ENCODE measurements at places on chromosomes 2 and 18.
A peak's percentile ranks its signal among the peaks of the same experiment; 100 is the strongest.

GRCh38 chr2:99404797-99405669 is 67.8 kb downstream of the EIF5B start:
- DNase-seq: no peak

- no peak for DNase-seq
Measured at GRCh38 chr2:106596844-106597243, 109.7 kb downstream of the CD8B2 start.

- DNase-seq: no peak
Measured at GRCh38 chr2:172647439-172647838, 88.2 kb upstream of the RAPGEF4 start.

GRCh38 chr2:74302865-74303264 is 40.4 kb downstream of the SLC4A5 start:
- no peak for DNase-seq

- no peak for DNase-seq
Measured at GRCh38 chr2:11659851-11660250, 10.1 kb downstream of the NTSR2 start.

GRCh38 chr18:68797871-68798270 is at the start of gene CCDC102B:
CCDC102B (plus strand) TSS chr18:68798080; CDS start chr18:68836764, 38,684 bp downstream.
- no peak for DNase-seq

DNA sequence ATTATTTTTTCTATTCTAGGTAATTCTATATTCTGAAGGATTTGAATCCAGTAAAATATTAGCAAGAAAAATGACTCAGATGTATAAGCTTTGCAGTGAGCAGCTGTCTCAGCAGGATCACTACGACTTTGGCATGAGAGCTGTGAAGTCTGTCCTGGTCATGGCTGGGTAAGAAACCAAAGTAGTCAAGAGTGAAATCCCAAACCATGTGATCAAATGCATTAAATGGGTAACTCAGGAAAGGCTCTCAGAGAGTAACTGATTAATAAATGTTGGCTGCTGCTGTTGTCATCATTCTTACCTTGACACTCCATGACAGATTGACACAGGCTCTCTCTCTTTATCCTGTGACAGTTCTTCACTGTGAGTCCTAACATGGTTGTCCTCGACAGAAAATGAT is 124.1 kb downstream of the DNAH6 start:
- no peak for DNase-seq

GRCh38 chr2:20021405-20022009 is 9.0 kb upstream of the MATN3 start:
- DNase-seq: no peak

DNA sequence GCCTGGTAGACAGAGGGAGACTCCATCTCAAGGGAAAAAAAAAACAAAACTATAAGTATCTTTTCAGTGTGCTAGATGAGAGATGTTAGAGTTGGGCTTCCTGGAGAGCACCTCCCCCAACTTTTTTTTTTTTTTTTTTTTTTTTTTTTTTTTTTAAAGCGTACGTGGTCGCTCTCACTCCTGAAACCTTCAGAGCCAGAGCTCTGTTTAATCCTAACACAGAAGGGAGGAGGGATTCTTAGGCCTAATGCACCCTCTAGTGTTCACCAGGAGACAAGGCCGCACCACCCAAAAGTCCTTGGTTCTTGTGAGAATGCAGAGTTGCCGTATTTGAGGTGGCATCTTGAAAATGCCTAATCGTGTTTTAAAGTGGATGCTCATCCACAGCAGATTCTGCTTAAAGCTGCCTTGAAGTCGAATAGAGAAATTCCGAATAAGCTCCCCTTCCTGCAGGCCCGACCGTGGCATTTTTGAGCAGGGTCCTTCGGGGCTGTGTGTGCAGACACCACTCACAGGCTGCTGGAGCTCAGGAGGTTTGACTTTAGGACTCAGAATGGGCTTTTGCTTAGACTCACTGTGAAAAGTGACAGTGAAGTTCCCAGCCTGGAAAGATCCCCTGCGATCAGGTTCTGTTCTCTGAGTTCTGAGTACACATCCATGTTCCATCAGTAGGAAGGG is 252.6 kb downstream of the AGAP1 start:
- DNase-seq: peak; percentile 89

GRCh38 chr2:48551548-48551947 is 21.6 kb downstream of the STON1 start:
- DNase-seq: no peak

DNA sequence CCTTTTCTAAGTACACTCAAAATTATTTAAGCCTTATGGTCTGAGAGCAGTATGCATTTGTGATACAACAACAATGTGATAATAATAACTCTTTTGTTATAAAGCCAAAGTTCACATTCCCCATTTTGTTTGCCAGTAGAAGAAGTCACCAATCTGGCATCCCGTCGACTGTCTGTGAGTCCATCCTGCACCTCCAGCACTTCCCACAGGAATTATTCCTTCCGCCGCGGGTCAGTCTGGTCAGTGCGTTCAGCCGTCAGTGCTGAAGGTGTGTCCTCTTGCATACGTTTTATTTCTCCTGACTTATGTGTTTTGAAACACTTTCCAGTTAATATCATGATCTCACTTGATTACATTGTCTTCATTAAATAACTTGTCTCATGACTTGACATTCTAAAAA is 80.3 kb upstream of the RPE start:
- DNase-seq: no peak

DNA sequence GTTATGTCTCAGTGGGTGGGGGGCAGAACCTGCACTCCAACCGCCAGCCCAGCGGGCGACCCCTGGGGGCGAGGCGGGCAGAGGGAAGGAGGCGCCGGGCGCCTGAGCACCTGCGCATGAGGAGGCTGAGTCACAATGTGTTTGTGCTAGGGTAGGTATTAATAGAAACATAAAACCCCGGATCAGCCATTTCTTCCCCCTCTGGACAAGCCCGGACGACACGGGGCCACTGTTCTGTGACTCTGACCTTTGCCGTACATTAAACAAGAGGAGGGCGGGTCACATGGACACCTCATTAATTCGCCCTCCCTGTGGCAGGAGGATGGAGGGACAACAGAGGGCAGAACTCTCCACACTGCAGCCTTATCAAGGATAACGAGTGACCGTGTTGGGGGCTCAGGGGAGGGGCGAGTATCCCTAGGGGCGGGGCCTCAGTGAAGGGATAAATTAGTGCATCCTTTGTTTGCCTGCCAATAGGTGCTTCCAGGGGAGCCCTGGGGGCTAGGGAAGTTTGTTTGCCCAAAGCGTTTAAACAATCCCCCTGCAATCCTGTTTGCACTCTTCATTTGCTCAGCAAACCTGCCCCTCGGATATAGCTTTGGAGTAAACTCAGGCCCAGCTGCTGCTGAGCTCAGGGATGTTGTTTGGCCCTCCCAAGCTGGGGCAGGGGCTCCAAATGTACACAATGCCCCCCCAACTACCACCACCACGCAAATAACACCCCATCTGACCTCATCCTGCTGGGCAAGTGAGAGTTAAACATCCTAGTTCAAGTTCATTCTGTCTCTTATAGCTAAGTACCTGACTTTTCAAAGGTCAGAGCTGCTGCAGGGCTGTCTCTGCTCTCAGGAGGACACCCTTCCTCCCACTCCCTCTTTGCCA is 171.2 kb upstream of the GLI2 start:
- DNase-seq: no peak

DNA sequence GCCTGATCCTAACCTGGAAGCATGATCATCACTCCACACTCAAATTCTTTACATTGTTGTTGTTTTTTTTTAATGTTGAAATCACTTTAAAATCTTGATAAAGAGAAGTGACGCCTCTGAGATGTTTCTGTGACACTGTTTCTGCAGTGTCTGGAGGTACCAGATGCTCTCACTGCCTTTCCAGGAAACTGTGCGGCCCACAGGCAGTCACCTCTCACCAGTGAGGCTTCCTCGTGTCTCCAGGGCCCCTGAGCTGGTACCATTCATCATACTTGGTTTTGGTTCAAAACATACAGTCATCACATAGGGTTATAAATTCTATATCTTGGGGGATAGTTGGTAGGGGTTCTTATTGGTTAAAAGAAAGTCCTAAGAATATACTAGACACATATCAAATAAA is 10.1 kb upstream of the ID2 start:
- no peak for DNase-seq

DNA sequence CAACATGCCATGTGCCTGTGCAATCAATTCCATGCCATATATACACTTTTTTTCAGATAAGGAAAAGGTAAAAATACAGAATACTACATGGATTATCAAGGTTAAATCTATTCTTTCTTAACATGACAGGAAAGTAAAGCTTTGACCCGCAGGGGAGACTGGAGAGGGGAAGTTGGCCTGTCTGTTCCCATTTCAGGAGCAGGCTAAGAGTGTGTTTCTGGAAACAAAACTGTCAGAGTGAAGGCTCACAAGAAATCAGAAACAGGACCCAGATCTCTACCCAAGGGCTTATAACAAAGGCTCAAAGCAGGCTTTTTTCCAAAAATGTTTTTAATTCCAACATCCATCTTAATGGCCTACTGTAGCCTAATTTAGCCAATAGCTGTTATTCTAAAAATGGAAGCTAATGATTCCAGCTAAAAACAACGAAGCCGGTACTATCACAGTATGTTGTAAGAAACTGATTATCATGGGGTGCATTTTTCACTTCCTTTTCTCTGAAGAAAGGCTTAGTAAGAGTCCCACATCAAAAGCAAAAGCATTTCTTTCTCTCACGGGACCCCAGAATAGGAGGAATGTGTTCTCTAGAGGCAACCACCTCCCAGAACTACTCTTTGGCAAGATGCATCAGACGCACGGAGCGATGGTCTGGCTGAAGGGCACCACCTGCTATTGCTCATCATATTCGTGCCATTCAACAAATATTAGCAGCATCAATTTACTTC is 41.4 kb downstream of the FECH start:
- no peak for DNase-seq

DNA sequence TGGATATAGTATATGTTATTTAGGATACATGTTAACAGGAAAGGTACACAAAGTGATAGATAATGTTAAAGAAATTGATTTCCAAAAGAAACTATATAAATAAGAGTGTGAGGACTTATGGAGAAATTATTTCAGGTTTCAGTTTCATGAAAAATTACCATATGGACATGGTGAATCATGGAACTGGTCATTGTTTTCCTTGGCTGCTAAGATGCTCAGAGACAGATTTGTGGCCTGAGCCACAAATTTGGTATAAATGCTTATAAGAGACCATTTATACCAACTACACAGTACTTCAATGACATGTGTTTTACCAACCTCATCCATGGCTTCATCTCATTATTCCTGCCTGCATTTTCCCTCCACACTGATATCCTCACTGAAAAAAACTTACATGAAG is 188.1 kb downstream of the FMNL2 start:
- no peak for DNase-seq

DNA sequence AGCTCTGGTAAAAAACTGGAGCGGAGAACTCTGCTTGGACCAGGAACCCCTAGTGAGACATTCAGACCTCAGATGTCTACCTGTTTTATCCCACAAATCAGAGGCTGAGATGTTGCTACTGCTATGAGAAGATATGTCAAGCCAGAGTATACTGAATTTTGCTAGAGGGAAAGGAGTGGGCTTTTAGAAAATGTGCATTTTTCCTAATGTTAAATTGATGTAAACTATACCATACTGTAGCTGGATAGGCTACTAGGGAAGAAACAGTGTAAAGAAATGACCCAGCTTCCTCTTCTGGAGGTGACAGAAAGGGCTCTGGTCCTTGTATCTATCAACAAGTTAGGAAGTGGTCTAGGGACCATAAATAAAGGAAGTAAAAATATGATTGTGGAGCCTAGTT is 65.0 kb downstream of the SLC39A10 start:
- DNase-seq: no peak

DNA sequence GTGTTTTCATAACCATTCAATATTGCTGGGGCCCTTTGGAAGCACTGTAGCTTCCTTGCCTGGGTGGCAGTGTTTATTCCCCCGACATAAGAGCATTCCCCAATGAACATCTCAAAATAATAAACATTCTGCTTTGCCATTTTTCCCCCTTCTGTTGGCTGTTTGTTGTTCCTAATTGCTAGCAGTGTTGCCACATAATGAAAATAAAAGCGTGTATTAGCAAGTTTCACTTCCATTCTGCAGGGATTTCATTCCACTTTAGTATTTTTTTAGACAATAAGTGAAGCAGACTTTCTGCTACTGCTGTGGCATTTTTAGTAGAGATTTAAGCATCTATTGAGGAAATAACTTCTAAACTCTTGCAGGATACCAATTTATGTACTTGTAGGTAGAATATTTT is 154.7 kb upstream of the GALNT13 start:
- DNase-seq: no peak

GRCh38 chr2:28187186-28187585 is 205.5 kb upstream of the FOSL2 start:
- no peak for DNase-seq

- no peak for DNase-seq
Measured at GRCh38 chr2:216074794-216075193, 6.8 kb downstream of the PECR start.

DNA sequence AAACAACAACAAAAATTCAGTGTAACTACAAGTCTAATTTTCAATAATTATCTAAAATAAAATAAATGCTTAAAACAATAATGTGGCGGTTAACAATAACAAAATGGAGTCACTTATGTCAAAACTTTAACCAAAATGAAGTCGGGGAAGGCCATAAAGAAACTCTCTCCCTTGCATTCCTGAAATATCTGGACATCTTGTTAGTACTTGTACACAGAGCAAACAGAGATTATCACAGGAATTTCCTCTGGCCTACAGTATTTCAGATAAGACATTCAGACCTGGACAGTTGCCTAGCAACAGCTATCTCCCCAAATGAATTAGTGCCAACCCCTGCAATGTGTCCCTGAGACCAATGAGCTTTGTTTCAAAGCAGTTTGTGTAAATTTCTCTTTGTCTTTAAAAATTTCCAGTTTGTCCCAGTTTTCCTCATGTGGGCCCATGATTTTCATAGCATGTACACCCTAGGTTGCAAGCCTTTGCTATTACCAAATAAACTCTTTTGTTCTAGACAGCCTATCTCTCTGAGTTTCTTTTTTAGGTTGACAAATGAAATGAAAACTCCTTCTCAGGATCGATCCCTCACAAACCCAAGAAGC is 68.6 kb downstream of the EXOC6B start:
- DNase-seq: no peak

DNA sequence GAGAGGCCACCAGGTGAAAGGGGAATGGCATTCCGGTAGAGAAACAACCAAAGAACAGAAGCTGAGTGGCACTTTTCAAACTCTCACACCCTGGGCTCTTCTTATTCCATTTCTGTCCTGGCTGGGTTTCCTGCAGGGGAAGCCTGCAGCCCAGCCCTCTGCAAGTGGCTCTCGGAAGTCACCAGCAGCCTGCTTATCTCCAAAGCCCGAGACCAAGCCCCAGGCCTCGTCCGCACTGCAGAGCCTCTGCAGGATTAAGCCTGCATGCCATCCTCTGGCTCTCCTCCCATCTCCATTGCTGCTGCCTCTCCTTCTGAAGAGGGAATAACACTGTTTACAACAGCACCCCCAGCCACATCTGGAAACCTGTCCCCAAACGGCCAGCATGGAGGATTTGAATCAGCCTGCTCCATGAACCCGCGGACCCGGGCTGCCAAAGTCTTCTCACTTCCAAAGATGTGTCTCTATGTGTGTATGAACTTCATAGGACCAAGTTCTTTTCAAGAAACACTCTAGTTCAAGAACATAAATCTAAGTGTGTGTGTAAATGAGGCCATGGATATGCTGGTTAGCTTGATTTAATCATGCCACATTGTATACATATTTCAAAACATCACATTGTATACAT is 54.2 kb downstream of the DIPK1C start:
- DNase-seq: no peak

Data from NCI-H1694 treated with DMSO at 0.1 percent for 48 hours (cell line).